Left lung (tissue), 14 donors: ENCODE measurements at places on chromosomes 4 and X. TPM values are rescaled to one million over a fixed set of nuclear protein-coding genes. Genes with fewer than 3 reads are reported as not detected.

GUCY1A1 gene
- total RNA-seq, result 92.7 TPM

CYTL1 gene
- total RNA-seq, result 0.73 TPM

- H3K27me3 ChIP-seq, result no peaks in the 10 kb centered on the region
- H3K4me1 ChIP-seq, result no peaks in the 10 kb centered on the region
- H3K27ac ChIP-seq, result no peak overlapping the region
- H3K4me3 ChIP-seq, result no peak overlapping the region
These were observed 300.5 kb downstream of the TRIML1 start for GRCh38 chr4:188439641-188440311.

- H3K4me3 ChIP-seq, result no peak overlapping the region
- no peak overlapping the region for H3K27ac ChIP-seq
- DNase-seq, result no peak
- H3K36me3 ChIP-seq, result no peaks in the 10 kb centered on the region
- H3K27me3 ChIP-seq, result no peaks in the 10 kb centered on the region
These were observed 26.7 kb downstream of the CT45A3 start for GRCh38 chrX:135741192-135741715.

GRCh38 chr4:102116121-102116520 is 229.2 kb downstream of the SLC39A8 start:
- no peak overlapping the region for H3K4me3 ChIP-seq
- H3K27ac ChIP-seq, result no peak overlapping the region

DNA sequence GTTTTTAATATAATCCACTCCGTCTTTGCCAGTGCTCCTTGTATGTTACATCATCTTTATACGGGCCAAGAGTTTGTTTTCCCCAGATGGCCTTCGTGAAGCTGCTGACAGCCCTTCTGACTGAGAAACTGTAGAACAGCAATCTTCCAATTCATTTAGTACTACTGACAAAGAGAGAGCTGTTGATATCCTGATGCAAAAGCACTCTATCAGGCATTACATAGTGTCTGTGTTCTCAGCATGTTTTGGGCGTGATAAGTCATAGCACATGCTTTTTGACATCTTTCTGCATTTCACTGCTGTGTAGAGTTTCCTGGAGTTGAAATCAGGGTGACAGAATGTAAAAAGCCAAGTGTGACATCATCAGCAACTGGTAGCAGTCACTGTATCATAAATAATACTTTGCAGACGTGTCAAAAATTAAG is 746.3 kb upstream of the FAM241A start:
- no peak overlapping the region for H3K27ac ChIP-seq
- H3K27me3 ChIP-seq, result no peaks in the 10 kb centered on the region
- H3K4me3 ChIP-seq, result no peak overlapping the region
- no peaks in the 10 kb centered on the region for H3K4me1 ChIP-seq
- no peak for DNase-seq
- H3K36me3 ChIP-seq, result no peaks in the 10 kb centered on the region

DNA sequence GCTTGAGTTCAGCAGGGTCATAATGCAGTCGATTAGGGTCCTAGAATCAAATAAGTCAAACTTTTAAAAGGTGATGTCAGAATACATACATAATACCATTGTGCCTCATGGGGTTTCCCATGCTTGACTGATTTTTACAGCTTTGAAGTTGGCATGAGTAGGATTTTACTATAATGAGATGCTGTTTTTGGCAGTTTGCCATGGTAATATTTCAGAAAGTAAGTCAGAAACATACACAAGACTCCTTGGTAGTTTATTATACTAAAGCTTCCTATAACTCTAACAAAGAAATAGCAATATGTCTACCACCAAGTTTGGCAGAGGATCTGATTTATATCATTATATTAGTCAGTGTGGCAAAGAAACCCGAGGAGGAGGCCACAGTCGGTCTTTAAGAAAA is 45.2 kb downstream of the PHKA2 start:
- H3K27me3 ChIP-seq, result no peaks in the 10 kb centered on the region
- DNase-seq, result no peak
- H3K27ac ChIP-seq, result no peak overlapping the region
- no peak overlapping the region for H3K4me3 ChIP-seq
- H3K4me1 ChIP-seq, result no peaks in the 10 kb centered on the region
- H3K36me3 ChIP-seq, result peaks cover 34% of the 10 kb centered on the region

DNA sequence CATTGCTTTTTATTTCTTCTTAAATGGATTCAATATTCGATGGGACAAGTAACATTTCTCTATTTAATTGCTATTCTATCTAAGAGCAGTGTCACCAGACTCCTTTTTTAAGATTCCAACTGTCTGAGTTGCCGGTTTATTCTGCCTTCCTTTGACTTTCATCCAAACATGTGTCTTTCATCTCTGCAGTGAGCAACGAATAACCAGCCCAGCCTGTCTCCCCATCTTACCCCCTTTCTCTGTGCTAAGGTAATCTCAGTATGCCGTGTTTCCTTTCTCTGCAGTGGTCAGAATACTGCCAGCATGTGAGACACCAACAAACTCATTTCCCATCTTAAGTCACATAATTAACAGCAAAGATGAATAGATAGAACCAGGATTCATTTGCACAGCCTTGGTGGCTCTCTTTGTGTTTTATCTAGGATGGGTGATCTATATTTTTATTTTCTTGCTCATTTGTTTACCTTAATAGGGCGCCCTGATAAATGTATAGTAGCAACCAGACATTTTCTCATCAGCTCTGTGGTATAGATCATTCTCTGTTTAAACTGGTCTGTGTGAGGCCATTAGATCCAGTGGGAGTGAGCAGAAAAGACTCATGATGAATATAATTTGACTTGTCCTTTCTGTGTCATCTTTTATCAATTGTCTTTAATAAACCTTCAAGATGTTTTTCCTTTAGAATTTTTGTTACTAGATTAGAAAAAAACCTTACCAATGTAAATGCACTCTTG is 394.8 kb upstream of the IGFBP7 start:
- no peaks in the 10 kb centered on the region for H3K4me1 ChIP-seq
- H3K27ac ChIP-seq, result no peak overlapping the region
- no peak overlapping the region for H3K4me3 ChIP-seq

DNA sequence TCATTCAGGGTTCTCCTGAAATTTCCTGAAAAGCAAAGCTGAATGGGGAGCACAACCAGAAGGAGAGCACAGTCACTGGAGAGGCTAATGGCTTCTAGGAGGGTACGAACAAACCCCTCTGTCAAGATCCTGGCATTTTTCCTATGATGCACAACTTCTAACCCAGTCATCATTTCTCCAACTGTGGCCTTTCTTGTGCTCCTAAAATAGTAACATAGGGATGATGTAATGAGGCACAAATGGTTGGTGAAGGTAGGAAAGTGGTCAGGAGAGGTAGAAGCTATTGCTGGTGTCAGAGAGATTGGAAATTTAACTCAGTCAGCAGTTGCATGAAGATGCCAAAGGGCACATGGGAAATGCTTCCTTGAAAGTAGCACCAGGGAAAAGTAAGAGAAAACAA is 52.7 kb downstream of the SLC10A7 start:
- no peaks in the 10 kb centered on the region for H3K27me3 ChIP-seq
- DNase-seq, result no peak
- no peaks in the 10 kb centered on the region for H3K4me1 ChIP-seq
- no peak overlapping the region for H3K4me3 ChIP-seq

DNA sequence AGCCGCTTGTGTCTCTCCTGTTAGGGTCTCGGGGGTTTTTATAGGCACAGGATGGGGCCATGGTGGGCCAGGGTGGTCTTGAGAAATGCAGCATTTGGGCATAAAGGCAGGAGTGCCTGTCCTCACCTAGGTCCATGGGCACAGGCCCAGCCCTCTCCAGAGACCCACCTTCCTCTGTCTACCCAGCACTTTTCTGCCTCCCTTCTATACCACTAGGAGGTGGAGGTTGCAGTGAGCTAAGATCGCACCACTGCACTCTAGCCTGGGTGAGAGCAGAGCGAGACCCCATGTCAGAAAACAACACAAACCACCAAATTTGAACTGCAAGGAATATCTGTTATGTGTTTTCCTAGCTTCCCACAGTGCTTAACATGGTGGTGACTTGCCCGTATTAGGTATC is 38.0 kb downstream of the MOB1B start:
- no peaks in the 10 kb centered on the region for H3K4me1 ChIP-seq
- DNase-seq, result no peak
- no peaks in the 10 kb centered on the region for H3K36me3 ChIP-seq
- H3K4me3 ChIP-seq, result no peak overlapping the region
- H3K27me3 ChIP-seq, result no peaks in the 10 kb centered on the region

DNA sequence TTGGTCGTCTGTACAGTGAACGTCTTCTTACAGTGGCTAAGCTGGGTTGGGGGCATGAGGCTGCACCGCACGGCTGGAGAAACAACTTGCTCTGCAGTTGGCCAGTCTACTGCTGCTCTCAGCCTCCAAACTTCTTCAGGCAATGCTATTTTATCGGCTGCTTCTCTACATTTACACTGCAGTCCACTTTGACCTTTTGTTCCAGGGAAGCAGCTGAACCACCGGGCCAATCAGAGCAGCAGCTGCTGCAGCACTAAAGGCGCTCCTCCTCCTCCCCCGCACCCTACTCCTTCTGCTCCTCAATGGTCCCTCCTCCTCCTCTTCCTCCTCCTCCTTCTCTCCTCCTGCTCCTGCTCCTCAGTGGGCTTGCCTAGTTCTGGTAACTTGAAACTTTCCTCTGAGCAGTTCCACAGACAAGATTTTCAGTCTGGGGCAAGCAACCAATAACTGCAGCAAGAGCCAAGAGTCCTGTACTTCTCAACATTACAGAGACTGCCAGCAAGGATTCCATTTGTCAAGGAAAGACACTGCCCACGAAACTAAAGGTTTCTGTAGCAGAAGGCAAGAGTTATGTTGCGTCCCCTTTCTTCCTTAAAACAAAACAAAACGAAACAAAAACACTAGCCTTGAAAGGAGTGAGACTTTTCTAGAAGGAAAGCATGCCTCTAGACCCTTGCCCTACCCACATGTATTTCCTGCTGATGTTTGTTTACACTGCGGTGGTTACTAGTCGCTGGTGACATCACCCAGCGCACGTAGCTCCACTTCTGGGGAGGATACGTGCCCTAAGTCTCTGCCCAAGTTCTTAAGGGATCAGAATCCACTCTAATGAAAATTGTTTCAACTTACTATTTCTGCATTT is 125.7 kb upstream of the NAP1L5 start:
- H3K36me3 ChIP-seq, result no peaks in the 10 kb centered on the region
- H3K4me3 ChIP-seq, result peak overlapping the region; percentile 39
- no peaks in the 10 kb centered on the region for H3K27me3 ChIP-seq
- DNase-seq, result peak; percentile 93

GRCh38 chrX:13338996-13339515 is 19.2 kb upstream of the ATXN3L start:
- DNase-seq, result no peak
- H3K27me3 ChIP-seq, result no peaks in the 10 kb centered on the region
- no peaks in the 10 kb centered on the region for H3K36me3 ChIP-seq
- no peaks in the 10 kb centered on the region for H3K4me1 ChIP-seq

GRCh38 chrX:103248553-103248952 is 6.4 kb downstream of the TCEAL8 start:
- no peaks in the 10 kb centered on the region for H3K36me3 ChIP-seq
- H3K27me3 ChIP-seq, result peaks cover 5% of the 10 kb centered on the region
- no peak overlapping the region for H3K27ac ChIP-seq

- H3K27ac ChIP-seq, result no peak overlapping the region
- no peaks in the 10 kb centered on the region for H3K4me1 ChIP-seq
- H3K36me3 ChIP-seq, result no peaks in the 10 kb centered on the region
- DNase-seq, result no peak
- H3K4me3 ChIP-seq, result no peak overlapping the region
These were observed 447.5 kb downstream of the NKX6-1 start for GRCh38 chr4:84051639-84052038.

DNA sequence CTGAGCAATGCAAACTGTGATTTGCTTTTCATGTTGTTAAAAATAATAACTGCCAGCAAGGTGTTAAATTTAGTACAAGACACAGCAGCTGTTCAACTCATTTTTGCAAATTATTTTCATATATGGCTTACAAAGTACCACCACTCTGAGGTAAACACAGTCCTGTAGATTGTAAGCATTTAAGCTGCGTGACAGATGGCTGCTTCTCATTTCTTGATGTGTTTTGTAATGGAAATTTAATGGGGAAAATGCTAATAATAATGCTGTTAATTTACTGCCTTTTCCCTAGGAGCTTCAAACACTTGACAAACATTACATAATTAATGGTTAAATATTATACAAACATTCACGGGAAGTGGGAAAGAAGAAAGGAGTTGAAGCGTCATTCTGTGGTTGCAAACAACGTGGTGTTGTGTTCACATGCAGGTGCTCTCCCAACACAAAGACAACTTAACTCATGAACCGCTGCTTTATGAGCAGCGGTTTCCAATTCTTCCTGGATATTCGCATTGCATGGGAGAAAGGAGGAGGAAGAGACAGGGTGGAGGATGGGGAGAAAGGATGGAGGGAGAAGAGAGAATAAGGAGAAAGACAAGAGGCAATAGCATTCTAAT is 236.8 kb upstream of the VCX start:
- H3K27ac ChIP-seq, result no peak overlapping the region
- H3K4me1 ChIP-seq, result no peaks in the 10 kb centered on the region
- H3K27me3 ChIP-seq, result no peaks in the 10 kb centered on the region
- H3K36me3 ChIP-seq, result no peaks in the 10 kb centered on the region
- H3K4me3 ChIP-seq, result no peak overlapping the region
- no peak for DNase-seq

DNA sequence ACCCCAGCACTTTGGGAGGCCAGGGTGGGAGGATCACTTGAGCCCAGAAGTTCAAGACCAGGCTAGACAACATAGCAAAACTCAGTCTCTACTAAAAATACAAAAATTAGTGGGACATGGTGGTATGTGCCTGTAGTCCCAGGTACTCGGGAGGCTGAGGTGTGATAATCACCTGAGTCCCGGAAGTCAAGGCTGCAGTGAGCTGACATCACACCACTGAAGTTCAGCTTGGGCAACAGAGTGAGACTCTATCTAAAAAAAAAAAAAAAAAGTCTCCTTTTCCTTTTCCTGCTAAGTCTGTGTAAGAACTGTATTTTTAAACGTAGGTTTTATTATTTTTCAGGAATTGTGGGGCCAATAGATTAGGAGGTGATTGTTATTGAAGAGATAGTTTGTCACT is 356.7 kb downstream of the ARHGAP24 start:
- no peaks in the 10 kb centered on the region for H3K27me3 ChIP-seq
- no peaks in the 10 kb centered on the region for H3K36me3 ChIP-seq
- no peak overlapping the region for H3K27ac ChIP-seq
- no peak overlapping the region for H3K4me3 ChIP-seq
- peaks cover 5% of the 10 kb centered on the region for H3K4me1 ChIP-seq
- no peak for DNase-seq
